ENCODE measurements at places on chromosomes 7 and 10.
A peak's percentile ranks its signal among the peaks of the same experiment; 100 is the strongest.

- no peak for DNase-seq
Measured at GRCh38 chr10:98344589-98345038, 70.4 kb downstream of the PYROXD2 start.

DNA sequence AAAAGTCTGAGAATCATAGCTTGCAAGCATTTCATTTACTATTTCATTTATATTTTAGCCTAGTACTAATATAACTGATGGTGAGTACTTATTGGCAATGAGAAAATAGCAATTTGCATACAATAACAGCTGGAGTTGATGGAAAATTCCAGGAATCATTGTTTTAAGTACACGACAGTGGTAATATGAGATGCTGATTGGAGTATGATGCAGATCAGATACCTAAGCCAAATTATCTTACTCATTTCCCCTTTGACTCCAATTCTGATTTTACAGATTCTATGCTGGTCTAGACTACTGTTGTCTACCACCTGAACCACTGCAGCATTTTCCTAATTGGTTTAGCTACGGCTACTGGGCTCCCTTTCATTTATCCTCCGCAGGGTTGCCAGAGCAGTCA lies 36.7 kb downstream of the GNG11 start:
- DNase-seq: no peak

GRCh38 chr7:147878912-147879661 lies 711.5 kb upstream of the C7orf33 start:
- DNase-seq: peak; percentile 5

DNA sequence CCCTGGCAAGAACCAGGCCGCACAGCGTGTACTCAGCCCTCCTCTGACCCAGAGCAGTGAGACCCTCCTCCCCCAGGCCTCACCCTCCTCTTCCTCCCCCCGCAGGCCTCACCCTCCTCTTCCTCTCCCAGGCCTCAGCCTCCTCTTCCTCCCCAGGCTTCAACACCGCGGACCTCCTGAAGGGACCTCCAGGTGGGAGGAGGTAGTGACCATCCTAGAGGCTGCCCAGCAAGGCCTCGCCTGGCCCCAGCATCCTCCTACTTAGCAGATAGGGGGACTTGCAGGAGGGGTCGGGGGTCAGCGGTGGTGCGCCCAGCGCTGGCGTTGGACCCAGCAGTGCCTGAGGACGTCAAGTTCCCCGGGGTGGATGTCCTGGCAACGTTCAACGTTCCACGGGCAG lies 270.8 kb downstream of the ELFN1 start:
- DNase-seq: peak; percentile 28

GRCh38 chr7:20794676-20795075 lies 8.0 kb upstream of the SP8 start:
- DNase-seq: no peak

DNA sequence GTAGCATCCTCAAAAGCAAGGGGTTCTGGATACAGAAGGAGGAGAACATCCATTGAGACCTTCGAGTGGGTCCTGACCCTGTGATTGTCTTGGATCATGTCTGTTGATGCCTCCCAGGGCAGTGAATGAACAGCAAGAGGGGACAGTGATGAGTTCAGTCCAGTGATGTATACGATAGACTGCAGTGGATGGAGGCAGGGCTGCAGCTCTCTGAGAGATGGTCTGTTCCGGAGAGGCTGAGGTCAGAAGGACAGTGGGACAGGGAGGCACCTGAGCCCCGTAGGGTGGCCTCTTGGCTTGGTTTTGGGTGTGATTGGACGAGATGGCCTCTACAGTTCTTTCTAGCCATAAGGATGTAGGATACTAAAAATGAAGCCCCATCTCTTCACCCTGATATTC lies 280.4 kb downstream of the CAMK1D start:
- DNase-seq: no peak

GRCh38 chr10:6498771-6499170 lies 81.3 kb downstream of the PRKCQ start:
- DNase-seq: no peak

GRCh38 chr7:137986252-137987017 lies 15.5 kb downstream of the CREB3L2 start:
- no peak for DNase-seq

- DNase-seq: peak; percentile 1
Measured at GRCh38 chr10:25226775-25227682, 52.2 kb downstream of the GPR158 start.

DNA sequence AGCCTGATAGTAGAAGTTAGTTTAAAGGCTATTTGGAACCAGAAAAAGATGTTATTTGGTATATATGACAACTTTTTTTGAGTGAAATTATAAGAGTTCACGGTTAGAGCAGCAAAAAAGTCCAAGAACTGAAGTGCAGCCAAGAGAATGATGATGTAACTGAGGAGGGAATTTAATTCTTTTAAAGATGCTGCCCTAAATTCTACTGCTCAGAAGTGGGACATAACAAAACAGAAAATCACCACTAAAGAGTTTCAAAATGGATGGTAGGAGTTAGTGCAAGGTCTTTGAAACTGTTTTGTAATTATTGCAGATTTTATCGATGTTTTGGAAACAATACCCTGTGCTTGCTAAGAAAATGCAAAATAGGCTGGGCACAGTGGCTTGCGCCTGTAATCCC lies 6.5 kb downstream of the SAMD8 start:
- DNase-seq: no peak

- DNase-seq: no peak
Measured at GRCh38 chr7:152073352-152073751, 47.9 kb downstream of the GALNT11 start.

DNA sequence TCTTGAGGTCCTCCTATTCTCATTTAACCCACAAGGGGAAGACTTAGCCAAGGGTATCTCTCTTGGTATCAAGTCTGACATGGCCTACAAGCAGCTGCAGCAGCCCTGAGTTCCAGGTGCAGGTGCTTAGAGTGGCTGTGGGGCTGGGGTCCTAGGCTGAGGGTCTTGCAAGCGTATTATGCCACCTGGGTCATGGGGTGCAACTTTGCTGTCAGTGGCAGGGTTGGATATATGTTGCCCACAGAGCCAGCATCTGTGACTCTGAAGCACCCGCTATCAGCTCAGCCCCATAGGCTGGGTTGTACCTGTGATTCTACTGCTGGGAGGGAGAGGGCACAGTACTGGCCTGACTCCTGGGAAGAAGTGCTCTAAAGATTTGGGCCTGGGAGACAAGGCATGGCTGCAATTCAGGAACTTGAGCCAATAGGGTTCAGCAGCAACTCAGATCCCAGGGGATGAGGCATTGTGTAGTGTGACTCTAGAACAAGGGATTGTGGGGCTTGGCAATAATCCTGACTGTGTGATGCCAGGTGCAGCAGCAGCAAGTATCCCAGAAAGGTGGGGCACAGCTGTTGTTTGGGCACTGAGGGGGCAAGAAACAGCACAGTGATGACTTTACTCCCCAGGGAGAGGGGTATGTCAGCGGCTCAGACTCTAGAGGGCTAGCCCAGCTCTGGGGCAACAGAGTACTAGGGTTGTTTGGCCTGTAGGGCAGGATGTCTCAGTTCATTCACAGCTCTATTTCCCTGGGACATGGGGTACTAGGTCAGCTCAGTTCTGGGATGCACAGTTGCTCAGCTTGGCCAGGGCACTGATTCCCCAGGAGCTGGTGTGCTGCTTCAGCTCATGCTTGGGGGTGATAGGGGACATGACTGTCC lies 41.4 kb downstream of the NEURL1 start:
- DNase-seq: no peak

- no peak for DNase-seq
Measured at GRCh38 chr7:107833684-107834106, 30.7 kb upstream of the SLC26A3 start.

GRCh38 chr7:96308253-96308949 lies 13.5 kb downstream of the SLC25A13 start:
- no peak for DNase-seq

GRCh38 chr7:85525676-85526075 lies 338.8 kb upstream of the SEMA3D start:
- no peak for DNase-seq

DNA sequence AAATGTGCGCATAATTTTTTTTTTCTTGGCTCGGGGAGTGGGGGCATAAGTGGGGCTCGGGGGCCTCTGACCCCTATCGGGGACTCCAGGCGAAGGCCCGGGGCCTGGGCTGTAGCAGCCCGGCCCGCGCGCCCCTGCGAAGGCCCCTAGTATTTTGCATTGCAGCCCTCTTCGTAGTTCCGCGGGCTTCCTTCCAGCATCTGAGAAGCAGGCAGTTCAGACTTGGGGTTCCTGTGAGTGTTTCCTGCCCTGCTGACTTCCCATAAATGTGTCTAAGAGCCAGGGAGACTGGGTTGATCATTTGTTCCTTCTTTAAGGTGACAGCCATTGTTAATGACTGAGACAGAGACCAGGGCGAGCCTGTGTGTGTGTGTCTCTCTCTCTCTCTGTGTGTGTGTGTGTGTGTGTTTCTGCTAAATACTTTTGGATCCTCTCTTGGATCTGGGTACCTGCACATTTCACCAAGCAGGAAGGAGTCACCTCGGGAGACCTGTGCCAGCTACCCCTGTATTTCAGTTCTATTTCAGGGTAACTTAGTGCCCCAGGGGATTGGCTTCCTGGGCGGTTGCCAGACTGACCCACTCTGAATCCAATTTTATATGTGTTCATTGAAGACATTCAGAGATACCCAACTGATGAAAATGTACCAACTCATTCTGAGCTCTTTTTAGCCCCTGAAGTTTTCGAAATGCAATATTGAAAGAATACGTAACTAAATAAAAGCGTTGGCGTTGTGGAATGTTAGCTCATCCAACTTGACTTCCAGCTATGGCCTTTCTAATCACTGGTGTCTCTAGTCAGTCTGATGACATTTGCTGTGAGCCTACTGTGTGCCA lies 805 bp downstream of the MSRB2 start:
- DNase-seq: no peak

- no peak for DNase-seq
Measured at GRCh38 chr10:108443636-108444035, 1279.1 kb upstream of the SORCS1 start.

GRCh38 chr7:28837216-28837615 lies 120.9 kb downstream of the TRIL start:
- DNase-seq: no peak

DNA sequence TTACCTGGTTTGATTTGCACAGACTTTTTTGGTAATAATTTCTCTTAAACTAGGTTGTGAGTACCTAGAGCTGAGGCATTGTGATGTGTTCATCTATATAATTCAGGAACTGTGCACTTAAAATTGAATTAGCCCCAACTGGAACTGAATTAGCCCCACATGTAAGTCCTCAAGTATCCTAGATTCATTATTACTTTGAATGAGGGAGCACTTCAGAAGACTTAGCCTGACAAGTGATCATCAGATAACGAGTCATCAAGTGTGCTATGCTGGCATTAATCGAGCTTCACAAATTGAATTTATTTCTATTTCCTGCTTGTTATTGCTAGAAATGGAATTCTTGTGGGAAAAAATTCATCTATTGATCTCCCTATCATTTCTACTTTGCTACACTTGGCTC lies 323.4 kb upstream of the SEMA3D start:
- DNase-seq: no peak

DNA sequence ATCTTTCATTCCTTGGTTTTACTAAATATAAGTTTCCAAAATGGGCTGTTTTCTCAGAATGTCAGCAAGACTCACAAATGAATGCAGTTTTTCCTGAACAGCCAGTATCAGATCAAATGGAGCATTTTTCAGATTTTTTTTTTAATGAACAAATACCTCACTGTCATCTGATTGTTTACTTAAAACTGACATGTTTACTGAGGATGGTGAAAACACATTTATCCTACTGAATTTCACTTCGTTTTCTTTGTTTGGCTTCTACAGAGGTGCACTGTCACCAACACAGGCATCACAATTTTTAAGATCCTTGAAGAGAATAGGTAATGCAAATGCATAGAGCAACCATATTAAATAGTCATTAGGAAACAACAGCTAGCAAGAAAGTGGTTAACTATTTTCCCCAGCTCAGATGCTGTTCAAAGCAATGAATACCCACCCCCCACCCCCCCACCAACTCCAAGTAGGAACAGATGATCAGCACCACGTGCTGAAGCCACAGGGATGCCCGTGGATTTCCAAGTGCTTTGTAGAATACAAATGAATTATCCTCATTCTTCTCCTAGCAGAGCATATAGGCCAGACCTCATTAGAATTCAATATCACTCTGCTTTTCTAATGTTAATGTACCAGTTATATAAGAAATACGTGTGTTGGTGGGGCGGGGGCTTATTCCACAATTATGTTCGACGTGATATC lies 205.9 kb downstream of the SKAP2 start:
- DNase-seq: no peak

GRCh38 chr10:125515571-125515970 lies 167.4 kb downstream of the TEX36 start:
- DNase-seq: no peak

GRCh38 chr7:157565981-157566630 lies 229.3 kb downstream of the DNAJB6 start:
- DNase-seq: no peak

- DNase-seq: no peak
Measured at GRCh38 chr10:70685455-70685911, 13.2 kb downstream of the ADAMTS14 start.

GRCh38 chr10:3493621-3494020 lies 291.4 kb downstream of the KLF6 start:
- DNase-seq: no peak

DNA sequence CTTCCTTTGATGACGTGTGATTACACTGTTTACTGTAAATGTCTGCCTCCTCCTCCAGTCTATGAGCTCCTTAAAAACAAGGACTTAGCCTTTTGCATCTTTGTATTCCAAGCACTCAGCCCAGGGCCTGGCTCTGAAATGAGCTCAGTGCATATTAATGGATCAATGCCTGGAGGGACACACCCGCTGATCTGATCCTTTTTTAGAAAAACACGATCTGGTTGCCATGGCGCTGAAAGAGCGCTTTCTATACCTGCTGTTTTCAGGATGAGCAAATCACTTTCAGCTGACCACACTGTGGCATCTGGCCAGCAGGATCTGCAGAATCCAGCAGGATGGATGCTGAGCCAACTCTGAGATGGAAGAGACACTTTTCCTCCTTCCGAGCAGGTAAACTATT lies 37.8 kb upstream of the GARS1 start:
- peak; percentile 67 for DNase-seq

DNA sequence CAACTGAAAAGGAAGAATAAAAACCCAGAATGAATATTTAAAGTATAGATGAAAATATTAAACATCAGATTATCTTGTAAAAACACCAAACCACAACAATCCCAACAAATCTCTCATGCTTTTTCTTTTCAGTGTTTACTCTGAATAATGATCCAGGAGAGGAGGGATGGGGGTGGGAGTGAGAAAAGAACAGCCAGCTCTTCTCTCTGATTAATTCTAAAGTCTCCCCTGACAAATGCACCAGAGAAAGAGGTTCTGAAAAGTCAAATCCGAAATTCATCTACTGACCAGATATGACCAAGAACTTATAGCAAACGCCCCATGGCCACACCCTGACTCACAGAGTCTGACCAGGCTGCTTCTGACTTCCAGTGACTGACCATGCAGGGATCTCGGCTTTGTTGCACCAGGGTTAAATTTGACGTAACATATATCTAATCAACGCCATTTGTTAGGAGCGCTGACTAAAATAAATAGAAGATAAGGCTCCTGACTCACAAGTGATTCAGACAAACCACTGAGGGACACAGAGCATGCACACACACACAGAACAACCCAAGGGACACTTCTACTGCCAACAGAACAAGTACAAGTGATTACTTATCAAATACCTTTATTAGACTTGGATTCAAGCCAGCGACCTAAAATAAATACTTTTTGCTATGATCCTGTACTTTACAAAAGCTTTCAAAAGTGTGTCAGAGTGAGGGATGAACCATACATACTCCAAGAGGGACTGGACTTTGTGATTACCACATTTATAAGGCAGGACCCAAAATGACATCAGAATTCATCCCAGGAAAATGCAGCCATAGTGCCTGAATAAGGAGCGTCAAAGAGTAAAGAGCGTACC lies 9.3 kb upstream of the SPOCK2 start:
- no peak for DNase-seq
